Right cardiac atrium (tissue), 5 donors: ENCODE measurements at places on chromosomes 11 and 22.
A peak's percentile ranks its signal among the peaks of the same experiment; 100 is the strongest.

DNA sequence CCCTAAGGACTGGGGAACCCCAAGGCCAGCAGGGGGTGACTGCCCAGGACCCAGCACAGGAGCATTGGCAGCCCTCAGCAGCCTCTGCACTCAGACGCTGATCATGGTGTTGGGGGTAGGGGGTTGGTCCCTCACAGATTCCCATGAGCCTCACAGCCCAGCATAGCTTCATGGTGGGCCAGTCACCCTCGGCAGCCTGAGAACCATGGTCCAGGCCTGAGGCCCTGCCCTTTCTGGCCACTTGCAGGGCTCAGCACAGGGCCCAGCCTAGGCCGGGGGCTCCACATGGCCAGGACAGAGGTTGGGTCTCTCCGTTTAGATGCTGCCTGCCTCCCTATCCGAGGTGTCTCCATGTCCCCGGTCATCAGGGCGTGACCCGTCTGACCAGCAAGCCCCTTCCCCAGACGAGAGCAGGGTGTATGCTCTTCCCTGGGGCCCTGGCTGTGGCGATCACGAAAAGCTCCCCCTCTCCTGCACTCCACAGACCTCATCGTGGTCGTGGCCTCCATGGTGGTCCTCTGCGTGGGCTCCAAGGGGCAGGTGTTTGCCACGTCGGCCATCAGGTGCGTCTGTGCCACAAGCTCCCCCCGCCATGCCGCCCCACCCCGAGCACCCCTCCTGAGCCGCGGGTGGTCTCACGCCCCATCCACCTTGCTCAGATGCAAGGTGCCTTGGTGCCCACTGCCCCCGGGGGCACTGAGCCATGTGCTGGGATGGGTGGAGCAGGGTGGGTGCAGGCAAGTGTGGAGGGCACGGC lies 126.2 kb downstream of the KCNQ1 start:
- DNase-seq: peak; percentile 24

GRCh38 chr22:36546092-36546804 lies 17.3 kb upstream of the EIF3D start:
- DNase-seq: peak; percentile 56

DNA sequence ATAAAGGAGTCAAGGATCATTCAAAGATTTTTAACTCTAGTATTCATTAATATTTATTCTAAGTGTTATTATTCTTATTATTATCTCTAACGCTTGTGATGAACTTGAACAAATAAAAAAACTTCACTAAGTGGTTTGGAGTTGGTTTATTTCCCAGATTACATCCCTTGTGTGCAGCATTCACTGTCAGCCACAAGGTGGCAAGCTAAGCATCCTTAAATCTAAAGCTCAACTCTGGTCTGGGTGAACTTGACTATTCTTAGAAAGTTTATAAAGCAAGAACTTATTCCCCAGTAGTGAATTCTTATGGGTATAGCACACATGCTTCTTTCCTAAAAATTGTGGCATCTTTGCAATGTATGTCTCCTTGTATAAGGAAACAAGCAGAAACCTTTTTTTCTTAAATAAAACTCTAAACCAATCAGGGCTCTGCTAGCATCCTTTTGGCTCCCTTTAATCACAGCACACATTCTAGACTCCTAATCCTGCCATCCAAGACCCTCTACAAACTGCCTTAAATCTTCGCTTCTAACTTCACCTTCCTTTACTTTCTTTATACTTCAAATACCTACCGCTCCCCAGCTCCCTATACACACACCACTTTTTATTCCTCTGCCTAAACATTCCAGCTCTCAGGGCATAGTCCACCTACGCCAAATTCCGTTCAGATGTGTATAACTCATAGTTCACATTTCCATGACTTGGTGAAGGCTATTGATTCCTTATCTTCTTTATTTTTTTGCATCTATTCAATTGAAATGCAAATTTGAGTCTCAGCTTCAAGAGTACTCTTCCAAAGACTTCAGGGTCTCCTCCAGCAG lies 1068.8 kb downstream of the DLG2 start:
- no peak for DNase-seq

GRCh38 chr22:44882226-44882905 lies 127.4 kb downstream of the PHF21B start:
- no peak for DNase-seq

- DNase-seq: no peak
Observed at GRCh38 chr11:69442012-69442806, 39.3 kb upstream of the LINC01488 start.

DNA sequence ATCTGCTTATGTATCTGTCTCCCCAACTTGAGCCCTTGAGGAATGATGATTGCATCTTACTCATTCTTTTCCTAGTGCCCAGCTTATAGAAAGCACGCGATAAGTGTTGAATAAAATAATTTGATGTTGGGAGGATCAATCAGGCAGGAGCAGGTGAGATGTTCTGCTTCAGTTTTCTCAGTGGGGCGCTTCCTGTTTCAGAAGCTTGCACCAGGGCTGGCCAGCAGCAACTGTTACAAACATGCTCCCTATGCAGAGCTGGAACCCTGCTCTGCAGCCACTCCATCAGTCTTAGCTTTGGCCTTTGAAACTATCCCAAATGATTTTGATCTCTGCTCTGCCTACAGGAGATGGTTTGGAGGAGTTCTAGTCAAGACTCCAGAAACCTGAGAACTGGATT lies 3.9 kb downstream of the ENDOD1 start:
- DNase-seq: no peak

DNA sequence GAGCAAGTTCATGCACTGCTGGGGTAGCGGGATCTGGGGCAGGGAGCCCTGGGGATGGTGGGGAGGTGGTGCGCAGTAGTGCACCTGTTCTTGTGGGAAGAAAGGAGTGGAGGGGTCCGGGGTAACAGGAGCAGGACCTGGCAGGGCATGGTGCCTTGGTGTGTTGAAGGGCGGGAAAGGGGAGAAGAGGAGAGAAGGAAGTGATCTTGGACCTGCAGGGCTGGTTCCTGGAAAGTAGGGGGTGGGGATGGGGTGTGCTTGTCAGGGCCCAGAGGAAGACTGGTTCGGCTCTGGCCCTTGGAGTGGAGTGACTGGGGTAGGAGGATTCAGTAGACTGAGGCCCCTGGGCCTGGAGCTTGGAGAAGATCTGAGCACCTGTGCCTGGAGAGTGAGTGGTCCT lies 10.9 kb upstream of the CAPN5 start:
- DNase-seq: no peak

- no peak for DNase-seq
Observed at GRCh38 chr22:22933100-22933806, 45.6 kb downstream of the IGLL5 start.

- no peak for DNase-seq
Observed at GRCh38 chr11:72308226-72309073, 64.5 kb upstream of the PHOX2A start.

- no peak for DNase-seq
Observed at GRCh38 chr22:26892166-26893041, 235.0 kb downstream of the MIAT start.

- DNase-seq: peak; percentile 72
Observed at GRCh38 chr11:69674267-69674885, 777 bp downstream of the LTO1 start.
